ENCODE measurements at places on chromosomes 1 and 21.

- no peak for DNase-seq
Observed at GRCh38 chr1:21966247-21967000, 10.4 kb upstream of the CELA3B start.

DNA sequence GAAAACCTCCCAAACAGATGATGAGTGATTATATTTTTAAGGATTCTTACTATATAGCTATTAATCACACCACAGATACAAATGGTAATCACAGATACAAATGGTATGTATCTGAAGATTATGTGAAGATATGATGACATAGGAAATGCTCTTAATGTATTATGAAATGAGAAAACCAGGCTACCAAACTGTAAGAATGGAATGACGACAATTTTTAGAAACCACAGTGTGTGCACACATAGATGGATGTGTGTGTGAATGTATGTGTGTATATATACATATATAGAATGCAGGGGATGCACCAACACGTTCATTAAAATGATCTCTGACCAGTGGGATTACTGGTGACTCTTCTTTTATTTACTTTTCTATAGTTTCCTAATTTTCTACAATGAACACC, 21.5 kb upstream of the ENAH start:
- DNase-seq, result no peak

DNA sequence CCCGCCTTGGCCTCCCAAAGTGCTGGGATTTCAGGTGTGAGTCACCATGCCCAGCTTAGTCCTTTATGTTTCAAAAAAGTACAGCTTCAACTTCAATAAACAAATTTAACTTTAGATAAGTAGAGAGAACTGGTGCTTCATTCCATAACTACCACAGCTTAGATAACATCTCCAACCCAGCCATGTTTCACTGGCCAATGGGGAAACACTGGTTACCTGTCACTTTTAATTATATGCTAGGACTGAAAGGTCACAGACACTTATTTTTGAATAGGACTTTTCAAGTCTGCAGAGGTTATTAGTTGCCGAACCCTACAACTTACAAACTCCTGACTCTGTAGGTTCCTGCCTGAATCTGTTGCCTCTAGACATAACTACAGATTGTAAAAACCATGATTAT, 56.5 kb upstream of the ST6GALNAC3 start:
- DNase-seq, result no peak

- no peak for DNase-seq
Observed at GRCh38 chr21:27721675-27722074, 754.8 kb upstream of the ADAMTS5 start.

GRCh38 chr1:246300626-246301549, 206.2 kb downstream of the SMYD3 start:
- DNase-seq, result no peak

DNA sequence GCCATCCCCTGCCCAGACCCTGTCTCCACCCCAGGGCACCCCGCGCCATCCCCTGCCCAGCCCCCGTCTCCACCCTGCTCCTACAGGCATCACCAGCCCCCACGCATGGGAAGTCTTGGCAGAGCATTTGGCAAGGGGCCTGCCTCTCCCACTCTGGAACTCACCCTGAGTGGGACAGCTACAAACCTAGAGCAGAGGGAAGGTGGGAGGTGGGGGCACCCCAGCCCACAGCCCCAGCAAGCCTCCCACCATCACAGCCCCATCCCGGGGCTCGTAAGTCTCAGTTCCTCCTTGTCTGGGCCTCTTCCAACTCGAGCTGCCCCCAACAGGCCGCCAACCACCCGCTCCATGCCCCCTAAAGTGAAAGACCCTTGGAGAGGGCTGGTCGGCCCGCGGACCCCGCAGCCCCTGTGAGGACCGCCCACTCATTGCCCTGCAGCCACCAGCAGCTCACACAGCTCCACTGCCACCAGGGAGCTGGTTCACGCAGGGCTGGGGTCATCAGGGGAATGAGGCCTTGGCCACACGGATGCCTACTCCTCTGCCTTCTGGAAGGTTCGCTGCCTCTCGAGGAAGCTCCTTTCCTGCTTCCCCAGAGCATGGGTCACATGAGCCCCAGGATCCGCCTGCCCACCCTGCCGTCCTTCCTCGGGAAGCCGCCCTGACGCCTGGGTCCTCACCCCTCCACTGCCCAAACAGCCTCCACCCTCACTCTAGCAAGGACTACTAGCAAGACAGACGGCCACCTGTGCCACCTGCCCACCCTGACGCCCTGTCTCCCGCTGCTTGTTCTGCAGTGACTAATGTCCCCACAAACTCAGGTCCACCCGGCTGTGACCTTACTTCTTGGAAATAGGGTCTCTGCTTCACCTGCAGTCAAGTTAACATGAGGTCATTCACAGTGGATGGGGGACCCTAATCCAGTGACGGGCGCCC, 14.4 kb downstream of the MEGF6 start:
- DNase-seq, result no peak

- no peak for DNase-seq
Observed at GRCh38 chr1:179708434-179709195, 34.5 kb upstream of the FAM163A start.

DNA sequence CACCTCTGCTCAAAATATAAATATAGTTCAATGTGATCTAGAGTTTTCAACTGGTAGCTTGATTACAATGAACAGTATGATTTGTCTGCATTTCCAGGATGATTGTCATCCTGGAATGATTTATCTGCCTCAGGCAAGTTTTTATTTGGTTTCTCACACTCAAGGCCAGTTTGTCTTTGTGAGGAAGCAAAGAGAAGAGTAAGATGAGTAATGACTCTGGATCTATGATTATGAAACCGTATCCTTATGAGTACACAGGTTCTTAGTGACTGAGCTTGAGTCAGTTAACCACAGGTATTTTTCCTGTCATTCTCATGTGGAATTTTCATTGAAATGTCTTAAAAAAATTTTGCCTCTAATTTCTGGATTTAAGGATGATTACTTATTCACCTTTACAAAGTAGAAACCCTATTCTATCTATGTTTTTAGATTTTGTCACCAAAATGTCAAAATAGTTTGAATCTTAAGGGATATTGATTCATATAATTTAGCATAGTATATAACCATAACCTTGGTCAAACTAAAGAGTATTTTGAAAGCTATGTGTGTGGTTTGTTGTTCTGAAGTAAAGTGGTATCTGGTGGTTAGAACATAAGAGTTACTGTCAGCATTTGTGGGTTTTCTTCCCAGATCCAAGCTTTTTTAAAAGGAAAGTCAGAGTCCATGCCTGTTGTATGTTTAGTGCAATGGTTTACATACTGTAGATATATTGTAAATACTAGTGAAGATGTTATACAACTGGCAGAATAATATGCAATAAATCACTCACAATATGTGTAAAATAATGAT, 145.0 kb downstream of the RASAL2 start:
- peak; percentile 98 for DNase-seq

DNA sequence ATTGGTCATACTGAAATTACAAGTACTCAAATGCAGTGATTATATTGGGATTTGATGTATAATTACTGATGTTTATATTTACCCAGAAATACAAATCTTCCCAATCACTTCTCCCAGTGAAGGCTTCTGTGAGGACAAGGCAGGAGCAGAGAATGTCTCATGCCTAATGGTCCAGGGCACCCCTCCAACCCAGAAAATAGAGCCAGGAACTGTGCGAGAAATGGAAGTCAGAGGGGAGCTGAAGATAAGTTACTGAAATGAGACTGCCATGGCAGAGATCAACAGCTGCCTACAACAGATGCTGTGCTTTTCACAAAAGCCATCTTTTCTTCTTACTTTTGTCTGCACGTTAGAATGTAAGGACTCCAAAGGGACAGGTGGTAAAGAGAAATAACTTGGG, 171.2 kb downstream of the TTLL7 start:
- no peak for DNase-seq
